Stimulated activated CD8-positive, alpha-beta memory T cell treated with anti-CD3 and anti-CD28 coated beads, Interleukin-12 subunit alpha, Interleukin-12 subunit beta, amount 100 ng/mL, for 1 hour (primary cell): ENCODE measurements at places on chromosomes 12 and 14.

DNA sequence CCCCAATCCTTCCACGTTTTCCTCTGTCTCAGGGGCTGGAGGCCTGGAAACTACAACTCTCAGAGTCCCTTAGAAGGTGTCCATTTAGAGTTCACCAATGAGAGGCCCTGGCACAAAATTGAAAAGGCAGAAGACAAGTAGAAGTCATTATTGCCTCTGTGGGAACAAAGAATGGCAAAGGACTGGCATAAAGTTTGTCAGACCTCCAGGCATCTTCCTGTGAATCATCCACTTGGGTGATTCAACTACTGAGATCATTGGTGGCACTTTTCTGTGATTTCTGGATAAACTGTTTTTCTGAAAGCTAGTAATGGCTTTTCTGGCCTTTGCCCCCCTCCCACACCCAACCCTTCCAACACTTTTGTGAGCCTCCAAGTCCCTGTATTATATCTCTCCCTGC lies 42.6 kb upstream of the C12orf42 start:
- DNase-seq, result no peak

- DNase-seq, result no peak
Observed at GRCh38 chr14:32508281-32508680, 179.2 kb downstream of the AKAP6 start.

DNA sequence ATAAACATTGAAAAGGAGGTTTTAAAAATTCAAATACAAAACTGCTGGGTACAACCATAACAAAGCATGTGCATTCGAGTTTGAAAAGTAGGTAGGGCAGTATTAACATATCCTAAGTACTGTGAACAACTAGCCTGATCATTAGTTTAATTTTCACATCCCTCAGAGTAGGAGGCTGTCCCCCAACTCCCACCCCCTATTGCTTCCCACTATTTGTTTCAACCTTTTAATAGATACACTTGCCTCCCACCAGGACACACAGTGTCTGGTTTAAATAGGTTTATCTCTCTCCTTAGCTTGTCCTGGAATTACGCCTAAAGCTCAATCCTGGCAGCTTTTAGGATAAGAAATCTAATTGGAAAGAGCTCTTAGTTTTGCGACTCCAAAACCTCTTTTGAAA lies 2.1 kb downstream of the TAOK3 start:
- DNase-seq, result no peak

DNA sequence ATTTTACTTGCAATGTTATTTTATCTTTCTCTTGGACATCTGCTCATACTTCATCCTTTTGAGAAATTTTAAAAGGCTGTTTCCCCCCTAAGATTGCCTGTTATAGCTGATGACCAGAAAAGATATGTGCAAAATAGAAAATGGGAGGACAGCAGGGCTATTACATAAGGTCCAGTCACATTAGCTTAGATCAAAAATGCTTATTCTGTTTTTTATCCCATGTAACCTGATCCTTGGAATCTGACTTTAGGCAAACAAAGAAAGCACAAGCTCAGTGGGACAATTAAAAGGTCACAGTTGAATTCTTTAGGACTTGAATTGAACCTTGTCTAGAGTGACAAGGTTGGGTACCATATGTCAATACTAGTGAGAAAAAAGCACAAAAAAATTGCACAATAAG lies 65.1 kb upstream of the TRHDE start:
- no peak for DNase-seq

DNA sequence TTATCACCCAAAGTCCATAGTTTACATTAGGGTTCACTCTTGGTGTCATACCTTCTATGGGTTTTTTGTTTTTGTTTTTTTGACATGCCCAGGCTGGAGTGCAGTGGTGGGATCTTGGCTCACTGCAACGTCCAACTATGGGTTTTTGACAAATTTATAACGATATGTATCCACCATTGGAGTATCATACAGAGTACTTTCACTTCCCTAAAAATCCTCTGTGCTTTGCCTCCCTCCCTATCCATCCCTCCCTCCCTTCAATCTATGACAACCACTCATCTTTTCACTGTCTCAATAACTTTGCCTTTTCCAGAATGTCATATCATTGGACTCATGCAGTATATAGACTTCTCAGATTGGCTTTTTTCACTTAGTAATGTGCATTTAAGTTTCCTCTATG lies 139.0 kb upstream of the CCDC198 start:
- no peak for DNase-seq

DNA sequence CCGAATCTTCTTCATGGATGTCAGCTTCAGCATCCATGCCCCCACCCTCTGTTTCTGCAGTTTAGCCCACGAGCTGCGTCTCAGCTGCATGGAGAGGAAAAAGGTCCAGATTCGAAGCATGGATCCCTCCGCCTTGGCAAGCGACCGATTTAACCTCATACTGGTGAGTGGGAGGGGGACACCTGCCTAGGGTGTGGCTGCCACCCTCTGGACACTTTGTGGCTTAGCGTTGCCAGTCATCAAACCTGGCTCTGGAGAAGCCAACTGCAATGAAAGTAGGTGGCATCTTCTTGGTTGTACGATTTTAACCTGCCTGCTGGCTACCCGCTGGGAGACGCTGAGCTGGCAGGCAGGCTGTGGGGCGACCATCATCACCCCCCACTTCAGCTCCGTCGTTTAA lies 16.7 kb downstream of the DCAF4 start:
- no peak for DNase-seq

DNA sequence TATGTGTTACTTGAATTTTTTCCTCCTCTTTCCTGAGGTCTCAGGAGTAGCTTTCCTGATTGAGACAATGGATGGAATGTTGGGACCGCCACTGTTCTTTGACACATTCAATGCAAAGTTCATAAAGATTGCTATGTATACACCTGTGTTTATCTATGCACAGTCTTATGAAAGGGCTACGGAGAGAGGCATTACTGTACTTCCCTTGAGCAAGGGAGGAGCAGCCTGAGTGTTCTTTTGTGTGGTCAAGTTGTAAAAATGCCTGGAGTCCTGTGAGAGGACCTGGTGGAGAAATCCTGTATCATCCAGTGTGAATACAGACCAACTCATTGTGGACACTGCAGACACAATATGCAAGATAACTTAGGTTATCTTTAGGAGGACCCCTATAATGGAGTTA lies 1.2 kb downstream of the SRGAP1 start:
- no peak for DNase-seq

DNA sequence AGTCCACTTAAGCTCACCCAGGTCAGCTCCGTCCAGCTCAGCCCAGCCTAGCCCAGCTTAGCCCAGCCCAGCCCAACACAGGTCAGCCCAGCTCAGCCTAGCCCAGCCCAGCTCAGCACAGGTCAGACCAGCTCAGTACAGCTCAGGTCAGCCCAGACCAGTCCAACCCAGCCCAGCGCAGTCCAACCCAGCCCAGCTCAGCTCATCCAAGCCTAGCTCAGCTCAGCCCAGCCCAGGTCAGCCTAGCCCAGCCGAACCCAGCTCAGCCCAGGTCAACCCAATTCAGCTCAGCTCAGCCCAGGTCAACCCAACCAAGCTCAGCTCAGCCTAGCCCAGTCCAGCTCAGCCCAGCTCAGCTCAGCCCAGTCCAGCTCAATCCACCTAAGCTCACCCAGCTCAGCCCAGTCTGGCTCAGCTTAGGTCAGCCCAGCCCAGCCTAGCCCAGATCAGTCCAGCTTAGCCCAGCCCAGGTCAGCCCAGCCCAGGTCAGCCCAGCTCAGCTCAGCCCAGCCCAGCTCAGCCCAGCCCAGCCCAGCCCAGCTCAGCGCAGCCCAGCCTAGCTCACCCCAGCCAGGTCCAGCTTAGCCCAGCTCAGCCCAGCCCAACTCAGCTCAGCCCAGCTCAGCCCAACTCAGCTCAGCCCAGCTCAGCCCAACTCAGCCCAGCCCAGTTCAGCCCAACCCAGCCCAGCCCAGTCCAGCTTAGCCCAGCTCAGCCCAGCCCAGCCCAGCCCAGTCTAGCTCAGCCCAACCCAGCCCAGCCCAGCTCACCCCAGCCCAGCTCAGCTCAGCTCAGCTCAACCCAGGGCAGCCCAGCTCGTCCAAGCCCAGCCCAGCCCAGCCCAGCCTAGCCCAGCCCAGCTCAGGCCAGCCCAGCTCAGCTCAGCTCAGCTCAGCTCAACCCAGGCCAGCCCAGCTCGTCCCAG lies 184.0 kb downstream of the TMEM121 start:
- no peak for DNase-seq

- no peak for DNase-seq
Observed at GRCh38 chr12:55937981-55938380, 7.0 kb downstream of the DGKA start.

DNA sequence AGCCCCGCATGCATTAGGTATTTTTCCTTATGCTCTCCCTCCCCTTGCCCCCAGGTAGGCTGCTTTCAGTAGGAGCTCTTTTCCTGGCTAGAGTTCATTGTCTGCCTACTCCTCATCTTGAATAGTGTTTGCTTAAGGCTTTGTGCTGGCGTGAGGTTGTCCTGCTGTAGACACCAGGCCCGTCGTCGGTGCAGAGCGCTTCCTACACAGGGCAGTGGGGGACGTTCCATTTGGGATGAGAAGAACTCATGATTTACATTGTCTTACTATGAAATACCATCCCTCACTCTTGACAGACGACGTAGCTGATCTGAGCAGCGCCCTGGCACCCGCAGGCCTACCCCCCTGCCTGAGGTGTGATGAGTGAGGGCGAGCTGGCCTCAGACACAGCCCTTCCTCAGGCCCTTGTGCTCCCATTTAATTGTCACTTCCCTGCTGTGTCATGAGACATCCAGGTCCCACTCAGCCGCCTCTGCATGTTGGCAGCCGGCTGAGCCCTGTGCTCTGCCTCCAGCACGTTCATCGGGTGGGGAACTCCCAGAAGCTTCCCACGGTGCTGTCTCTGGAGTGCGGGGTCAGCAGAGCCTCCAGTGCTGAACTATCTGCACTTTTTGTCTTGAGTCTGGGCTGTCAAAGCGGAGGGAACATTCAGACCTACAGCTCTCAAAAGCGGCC lies 76.0 kb downstream of the WDR20 start:
- DNase-seq, result no peak

- DNase-seq, result no peak
Observed at GRCh38 chr12:81617915-81618314, 141.2 kb downstream of the PPFIA2 start.

- DNase-seq, result no peak
Observed at GRCh38 chr12:66765204-66765603, 86.3 kb upstream of the GRIP1 start.

GRCh38 chr12:96225994-96226399 lies 31.8 kb downstream of the ELK3 start:
- DNase-seq, result no peak

GRCh38 chr14:86673523-86673969 lies 1143.6 kb downstream of the FLRT2 start:
- no peak for DNase-seq

- DNase-seq, result no peak
Observed at GRCh38 chr12:38392554-38393144, 76.1 kb downstream of the ALG10B start.

- no peak for DNase-seq
Observed at GRCh38 chr12:130130346-130130745, 31.9 kb upstream of the FZD10 start.

DNA sequence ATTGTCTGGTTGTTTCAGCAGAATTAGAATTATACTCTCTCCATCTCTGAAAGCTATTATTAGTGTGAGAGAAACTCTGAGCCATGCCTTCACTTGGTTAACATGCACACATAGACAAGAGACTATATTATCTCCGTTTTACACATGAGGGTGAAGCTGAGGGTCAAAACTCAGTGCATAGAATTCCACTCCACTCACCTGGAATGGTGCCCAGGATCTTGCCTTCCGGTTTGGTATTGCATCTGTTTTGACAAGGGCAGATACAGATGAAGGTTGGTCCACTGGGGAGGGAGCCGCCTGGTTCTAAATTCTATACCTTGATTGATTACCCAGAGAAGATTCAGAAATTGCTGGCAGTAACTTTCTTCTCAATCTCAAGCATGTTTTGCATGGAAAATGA lies 149.5 kb upstream of the PELI2 start:
- no peak for DNase-seq

DNA sequence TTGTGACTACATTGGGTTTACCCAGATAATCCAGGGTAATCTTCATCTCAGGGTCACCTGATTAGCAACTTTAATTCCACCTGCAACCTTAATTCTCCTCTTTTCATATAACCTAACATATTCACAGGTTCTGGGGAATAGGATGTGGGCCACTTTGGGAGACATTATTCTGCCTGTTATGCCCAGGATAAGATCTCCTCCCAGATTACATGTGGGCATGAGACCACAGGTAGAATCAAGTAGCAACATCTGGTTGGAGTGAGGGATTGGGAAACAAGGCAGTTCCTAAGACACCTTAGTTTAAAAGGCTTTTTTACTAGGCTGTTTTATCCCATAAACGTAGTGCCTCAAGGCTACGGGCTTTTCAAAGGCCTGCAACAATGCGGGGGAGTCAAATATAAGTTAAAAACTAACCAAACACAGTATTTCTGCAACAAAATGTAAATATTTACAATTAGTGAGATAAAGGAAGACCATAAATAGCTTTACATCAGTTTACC lies 181.5 kb downstream of the FOXA1 start:
- DNase-seq, result no peak

DNA sequence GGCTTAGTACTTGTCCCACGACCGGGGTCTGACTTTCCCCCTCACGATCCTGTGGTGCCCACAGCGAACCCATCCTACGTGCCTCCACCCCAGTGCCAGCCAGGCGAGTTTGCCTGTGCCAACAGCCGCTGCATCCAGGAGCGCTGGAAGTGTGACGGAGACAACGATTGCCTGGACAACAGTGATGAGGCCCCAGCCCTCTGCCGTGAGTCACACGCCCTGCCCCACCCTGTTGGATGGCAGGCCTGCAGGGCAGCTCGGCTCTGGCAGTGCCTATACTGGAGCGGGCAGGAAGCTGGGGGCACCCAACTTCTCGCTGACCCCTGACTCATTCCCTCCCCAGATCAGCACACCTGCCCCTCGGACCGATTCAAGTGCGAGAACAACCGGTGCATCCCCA lies 18.3 kb upstream of the LRP1-AS start:
- no peak for DNase-seq

- DNase-seq, result no peak
Observed at GRCh38 chr12:90166671-90167070, 458.0 kb upstream of the ATP2B1 start.

GRCh38 chr12:24864796-24865125 lies 84.1 kb downstream of the BCAT1 start:
- no peak for DNase-seq

- no peak for DNase-seq
Observed at GRCh38 chr14:99242816-99243721, 28.9 kb downstream of the BCL11B start.

DNA sequence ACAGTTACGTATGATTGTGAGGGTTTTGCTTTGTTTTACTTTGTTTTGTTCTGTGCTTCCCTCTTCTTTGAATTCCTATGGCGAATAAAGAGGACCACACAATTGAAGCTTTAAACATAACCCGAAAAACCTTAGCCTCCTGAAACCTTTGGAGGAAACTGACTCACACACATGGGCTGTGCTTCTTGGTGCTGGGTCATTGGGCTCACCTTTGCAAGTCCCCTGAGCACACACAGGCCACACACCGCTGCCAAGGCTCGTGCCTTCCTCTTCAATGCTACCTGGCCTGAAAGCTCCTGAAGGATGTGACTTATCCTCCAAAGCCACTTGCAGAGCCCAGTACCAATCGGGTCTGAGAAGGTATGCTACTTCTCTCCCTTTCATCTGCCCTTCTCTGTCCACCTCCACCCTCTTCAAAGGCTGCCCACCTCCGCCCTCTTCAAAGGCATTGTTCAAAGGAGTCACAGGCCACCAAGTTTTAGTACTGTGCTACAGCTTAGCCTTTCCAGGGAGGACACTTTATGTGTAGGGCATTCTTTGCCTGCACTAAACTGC lies 114.6 kb downstream of the FOXN3 start:
- DNase-seq, result no peak

- no peak for DNase-seq
Observed at GRCh38 chr14:56514663-56515371, 64.8 kb upstream of the TMEM260 start.

GRCh38 chr12:11746024-11746771 lies 96.7 kb downstream of the ETV6 start:
- DNase-seq, result no peak
